ENCODE measurements at places on chromosomes 12 and 14.
A peak's percentile ranks its signal among the peaks of the same experiment; 100 is the strongest.

DNA sequence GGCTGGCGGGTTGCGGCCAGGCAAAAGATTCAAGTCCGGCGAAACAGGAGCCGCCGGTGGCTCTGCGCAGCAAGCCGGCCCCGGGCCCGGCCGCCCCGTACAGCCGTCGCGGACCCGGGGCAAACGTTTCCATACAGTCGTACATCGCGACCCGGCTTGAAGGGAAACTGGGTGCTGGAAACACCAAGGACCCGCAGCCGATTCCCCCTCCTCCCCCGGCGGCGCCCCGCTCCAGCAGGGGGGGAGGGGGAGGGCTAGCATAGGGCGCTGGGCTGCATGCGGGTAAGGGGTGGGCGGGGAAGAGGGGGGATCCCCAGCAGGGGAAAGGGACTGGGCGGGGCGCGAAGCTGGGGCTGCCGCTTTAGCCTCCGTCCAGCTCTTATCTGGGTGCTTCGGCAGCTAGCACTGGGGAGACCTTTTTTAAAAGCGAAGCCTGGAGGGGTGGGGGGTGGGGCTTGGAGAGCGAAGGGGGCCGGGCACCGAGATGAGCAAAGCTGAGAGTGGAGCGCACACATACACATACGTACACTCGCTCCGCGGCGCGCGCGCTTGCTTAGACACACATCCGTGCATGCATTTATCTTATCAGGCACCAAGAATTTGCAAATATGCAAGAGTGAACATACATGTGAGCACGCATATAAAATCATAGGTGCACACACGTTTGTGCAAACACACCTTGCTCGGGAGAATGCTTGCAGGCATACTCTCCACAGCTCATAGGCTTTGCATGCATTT, 11.9 kb downstream of the RARG start:
- H3K36me3 ChIP-seq, result peaks cover 27% of the 10 kb centered on the region
- H3K27ac ChIP-seq, result peak overlapping the region; percentile 97
- H3K4me1 ChIP-seq, result peaks cover 63% of the 10 kb centered on the region
- no peaks in the 10 kb centered on the region for H3K27me3 ChIP-seq

GRCh38 chr12:118061011-118061872, at the start of gene WSB2:
TSS of gene WSB2 (minus strand) at chr12:118061179. CDS start at chr12:118061048, 131 bp downstream.
- peaks cover 23% of the 10 kb centered on the region for H3K36me3 ChIP-seq
- H3K27me3 ChIP-seq, result no peaks in the 10 kb centered on the region
- H3K4me1 ChIP-seq, result peaks cover 65% of the 10 kb centered on the region
- peak within 1 kb of the TSS; percentile 92 for H3K4me3 ChIP-seq
- H3K27ac ChIP-seq, result peak within 1 kb of the TSS; percentile 93
- peak; percentile 35 for DNase-seq

- no peaks in the 10 kb centered on the region for H3K27me3 ChIP-seq
- H3K36me3 ChIP-seq, result no peaks in the 10 kb centered on the region
- no peak for DNase-seq
- H3K27ac ChIP-seq, result no peak overlapping the region
Observed at GRCh38 chr12:101042211-101042610, 167.8 kb downstream of the SLC5A8 start.

DNA sequence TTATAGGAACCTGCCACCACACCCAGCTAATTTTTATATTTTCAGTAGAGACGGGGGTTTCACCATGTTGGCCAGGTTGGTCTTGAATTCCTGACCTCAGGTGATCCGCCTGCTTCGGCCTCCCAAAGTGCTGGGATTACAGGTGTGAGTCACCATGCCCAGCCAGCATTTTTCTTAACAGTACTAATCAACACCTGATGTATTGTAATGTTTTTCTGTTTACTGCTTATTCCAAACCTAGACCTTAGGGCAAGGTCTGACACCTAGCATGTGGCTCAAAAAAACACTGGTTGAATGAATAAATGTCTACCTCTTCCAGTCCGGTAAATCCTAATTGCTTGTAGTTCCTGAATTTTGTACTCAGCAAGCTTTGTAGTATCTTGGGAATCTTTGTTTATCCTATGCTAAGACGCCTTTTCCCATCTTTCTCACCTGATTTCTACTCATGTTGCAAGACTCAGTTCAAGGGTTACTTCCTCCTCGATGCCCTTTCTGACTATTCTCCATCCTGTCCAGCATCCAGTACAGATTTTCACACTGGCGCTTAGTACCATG, 2.8 kb downstream of the PAN2 start:
- peaks cover 36% of the 10 kb centered on the region for H3K4me1 ChIP-seq
- H3K27ac ChIP-seq, result no peak overlapping the region

DNA sequence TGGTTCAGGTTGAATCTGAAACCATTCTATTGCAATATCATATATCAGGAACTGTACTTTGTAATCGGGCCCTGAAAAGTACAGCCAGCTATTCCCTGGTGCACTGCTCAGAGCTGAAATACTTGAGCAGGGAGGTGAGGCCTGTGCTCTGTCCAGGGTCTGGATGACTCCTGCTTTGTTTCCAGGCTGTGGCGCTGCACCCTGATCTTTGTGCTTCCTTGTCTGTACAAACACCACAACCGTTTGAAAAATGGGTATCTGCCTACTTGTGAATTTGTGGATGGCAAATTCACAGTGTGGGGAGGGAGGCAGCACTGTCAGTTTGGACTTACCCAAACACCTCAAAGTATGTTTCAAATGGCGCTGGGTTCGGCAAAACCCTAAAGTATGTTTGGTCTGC, 155.4 kb upstream of the FAR2 start:
- no peak overlapping the region for H3K4me3 ChIP-seq
- DNase-seq, result no peak
- H3K27me3 ChIP-seq, result no peaks in the 10 kb centered on the region
- no peaks in the 10 kb centered on the region for H3K36me3 ChIP-seq
- no peaks in the 10 kb centered on the region for H3K4me1 ChIP-seq

GRCh38 chr14:22519877-22520685, 68.9 kb downstream of the DAD1 start:
- H3K4me1 ChIP-seq, result peaks cover 73% of the 10 kb centered on the region
- H3K27me3 ChIP-seq, result no peaks in the 10 kb centered on the region
- peaks cover 22% of the 10 kb centered on the region for H3K36me3 ChIP-seq

- peak overlapping the region; percentile 65 for H3K27ac ChIP-seq
- DNase-seq, result peak; percentile 19
- peaks cover 24% of the 10 kb centered on the region for H3K4me1 ChIP-seq
- peak overlapping the region; percentile 16 for H3K4me3 ChIP-seq
Observed at GRCh38 chr14:55373784-55374705, 37.6 kb downstream of the ATG14 start.

GRCh38 chr12:66493819-66494218, 185.1 kb downstream of the GRIP1 start:
- no peaks in the 10 kb centered on the region for H3K36me3 ChIP-seq
- DNase-seq, result no peak
- H3K27me3 ChIP-seq, result peaks cover 22% of the 10 kb centered on the region
- no peak overlapping the region for H3K27ac ChIP-seq
- H3K4me1 ChIP-seq, result no peaks in the 10 kb centered on the region
- no peak overlapping the region for H3K4me3 ChIP-seq

DNA sequence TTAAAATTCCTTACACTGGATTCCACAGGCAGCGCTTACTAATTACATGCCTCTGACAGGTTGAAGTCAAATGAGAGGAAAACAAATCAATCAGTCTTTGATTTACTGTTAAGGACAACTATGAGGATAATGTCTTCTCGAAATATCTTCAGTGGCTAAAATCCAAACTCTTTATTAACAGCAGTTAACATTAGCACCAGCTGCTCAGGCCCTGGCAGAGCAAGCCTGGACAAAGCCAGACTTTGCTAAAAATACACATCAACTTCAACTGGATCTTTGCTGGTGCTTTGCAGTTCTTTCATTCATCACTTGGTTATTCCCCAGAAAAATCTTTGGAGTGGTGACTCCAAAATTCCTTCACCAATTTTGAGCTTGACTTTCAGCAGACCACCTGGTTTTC, 98.7 kb downstream of the HECTD4 start:
- no peak overlapping the region for H3K27ac ChIP-seq
- H3K4me3 ChIP-seq, result no peak overlapping the region
- H3K36me3 ChIP-seq, result peaks cover 13% of the 10 kb centered on the region
- no peaks in the 10 kb centered on the region for H3K27me3 ChIP-seq
- no peak for DNase-seq

DNA sequence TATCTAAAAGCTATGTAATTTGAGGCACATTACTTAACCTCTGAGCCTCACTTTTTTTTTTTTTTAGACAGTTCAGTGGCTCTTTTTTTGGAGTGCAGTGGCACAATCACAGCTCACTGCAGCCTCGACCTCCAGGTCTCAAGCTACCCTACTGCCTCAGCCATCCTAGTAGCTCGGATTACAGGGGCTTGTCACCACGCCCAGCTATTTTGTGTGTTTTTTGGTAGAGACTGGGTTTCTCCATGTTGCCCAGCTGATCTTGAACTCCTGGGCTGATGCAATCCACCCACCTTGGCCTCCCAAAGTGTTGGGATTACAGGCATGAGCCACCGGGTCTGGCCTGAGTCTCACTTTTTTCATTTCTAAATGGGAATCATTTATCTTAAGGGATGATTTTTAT, 192.0 kb upstream of the PDZRN4 start:
- H3K36me3 ChIP-seq, result no peaks in the 10 kb centered on the region
- no peak for DNase-seq
- H3K4me3 ChIP-seq, result no peak overlapping the region
- no peaks in the 10 kb centered on the region for H3K4me1 ChIP-seq
- H3K27ac ChIP-seq, result no peak overlapping the region

GRCh38 chr12:52965337-52965731, 16.4 kb downstream of the KRT18 start:
- no peak for DNase-seq
- H3K4me1 ChIP-seq, result no peaks in the 10 kb centered on the region
- H3K27me3 ChIP-seq, result peaks cover 51% of the 10 kb centered on the region
- H3K4me3 ChIP-seq, result no peak overlapping the region
- H3K36me3 ChIP-seq, result no peaks in the 10 kb centered on the region
- H3K27ac ChIP-seq, result no peak overlapping the region

DNA sequence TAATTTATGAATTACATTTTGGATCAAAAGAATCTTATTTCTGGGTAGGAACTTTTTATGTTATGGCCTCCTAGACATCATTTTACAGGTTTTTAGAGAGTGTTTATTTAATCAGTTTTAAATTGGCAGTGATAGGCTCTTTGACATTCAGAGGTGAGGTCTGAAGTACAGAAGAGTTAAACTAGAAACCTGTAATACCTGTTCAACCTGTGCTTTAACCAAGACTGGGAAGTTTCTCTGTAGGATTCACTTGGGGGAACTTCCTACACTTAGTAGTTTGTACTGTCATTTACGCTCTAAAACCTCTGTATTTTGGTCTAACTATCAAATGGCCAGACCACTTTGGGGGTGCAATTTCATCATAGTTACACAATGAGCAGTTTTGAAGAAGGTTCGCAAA, 35.9 kb downstream of the PLEKHA5 start:
- H3K27me3 ChIP-seq, result no peaks in the 10 kb centered on the region
- no peak overlapping the region for H3K4me3 ChIP-seq
- no peaks in the 10 kb centered on the region for H3K4me1 ChIP-seq

DNA sequence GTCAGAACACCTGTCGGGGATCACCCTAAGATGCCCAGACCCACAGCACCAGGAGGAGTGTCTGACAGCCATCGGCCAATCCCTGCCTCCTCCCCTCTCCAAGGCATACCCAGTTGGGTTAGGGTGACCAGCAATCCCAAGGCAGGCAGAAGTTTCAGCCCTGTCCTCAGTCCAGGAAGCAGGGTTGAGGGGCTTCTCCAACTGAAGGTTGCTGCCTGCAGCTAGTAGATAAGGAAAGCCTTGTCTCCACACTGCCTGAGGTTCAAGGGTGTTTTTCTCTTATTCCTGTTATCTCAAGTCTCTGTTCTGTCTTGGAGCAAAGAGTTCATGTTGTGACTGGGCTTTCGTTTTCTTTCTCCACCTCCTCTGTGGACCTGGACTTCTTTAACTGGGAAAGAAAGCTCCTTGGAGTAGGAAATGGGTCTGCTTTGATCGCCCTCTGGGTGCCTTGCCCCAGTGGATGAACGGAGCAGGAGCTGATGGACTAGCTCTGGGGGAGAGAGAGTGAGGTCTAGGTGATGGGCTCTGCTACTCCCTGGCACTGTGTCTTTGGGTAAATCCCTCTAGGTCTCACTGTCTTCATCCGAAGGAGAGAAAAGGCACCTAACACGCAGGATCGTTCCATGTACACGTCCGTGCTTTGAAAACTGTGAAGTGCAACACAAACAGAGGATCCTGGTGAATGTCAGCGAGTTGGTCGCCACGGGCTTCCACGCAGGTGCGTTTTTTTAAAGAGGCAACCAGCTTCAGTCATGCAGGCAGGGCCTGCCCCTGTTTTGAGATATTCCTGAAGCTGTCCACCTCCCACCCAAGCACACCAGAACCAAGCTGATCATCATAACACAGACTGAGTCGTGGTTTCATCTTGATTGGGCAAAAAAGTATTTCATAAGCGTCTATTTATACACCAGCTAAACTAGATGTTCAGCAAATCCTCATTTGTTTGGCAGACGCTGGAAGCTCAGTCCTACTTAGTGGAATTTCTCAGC, 52.5 kb upstream of the FOXN3 start:
- no peak overlapping the region for H3K4me3 ChIP-seq
- H3K27ac ChIP-seq, result peak overlapping the region; percentile 51
- H3K36me3 ChIP-seq, result peaks cover 46% of the 10 kb centered on the region
- H3K4me1 ChIP-seq, result peaks cover 32% of the 10 kb centered on the region

GRCh38 chr14:64574371-64575107, 24.8 kb downstream of the PPP1R36 start:
- H3K36me3 ChIP-seq, result no peaks in the 10 kb centered on the region
- no peak overlapping the region for H3K27ac ChIP-seq
- no peaks in the 10 kb centered on the region for H3K27me3 ChIP-seq
- no peak for DNase-seq
- no peaks in the 10 kb centered on the region for H3K4me1 ChIP-seq

DNA sequence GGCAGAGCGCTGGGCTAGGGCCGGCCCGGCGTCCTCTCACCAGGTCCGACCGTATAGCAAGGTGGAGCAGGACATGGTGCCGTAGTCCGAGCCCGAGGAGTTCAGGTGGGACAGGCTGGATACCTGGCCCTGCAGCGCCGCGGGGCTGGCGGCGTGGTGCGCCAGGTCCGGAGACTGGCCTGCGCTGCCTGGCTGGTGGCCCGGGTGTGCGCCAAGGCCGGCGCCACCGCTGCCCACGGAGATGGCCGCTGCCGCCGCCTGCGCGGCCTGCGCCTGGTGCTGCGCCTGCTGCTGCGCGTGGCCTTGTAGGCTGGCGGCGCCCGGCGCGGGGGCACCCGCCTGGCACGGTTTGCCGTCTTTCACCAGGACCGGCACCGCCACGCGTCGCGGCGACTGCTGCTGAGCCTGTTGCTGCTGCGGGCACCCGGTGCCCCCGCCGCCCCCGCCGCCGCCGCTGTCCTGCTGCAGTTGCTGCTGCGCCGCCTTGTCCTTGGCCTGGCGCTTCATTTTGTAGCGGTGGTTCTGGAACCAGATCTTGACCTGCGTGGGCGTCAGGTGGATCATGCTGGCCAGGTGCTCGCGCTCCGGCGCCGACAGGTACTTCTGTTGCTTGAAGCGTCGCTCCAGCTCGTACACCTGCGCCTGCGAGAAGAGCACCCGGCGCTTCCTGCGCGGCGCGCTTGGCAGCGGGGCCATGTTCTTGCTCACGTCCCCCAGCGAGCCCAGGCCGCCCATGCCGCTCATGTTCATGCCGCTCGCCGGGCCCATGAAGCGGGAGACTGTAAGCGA, 2.6 kb downstream of the NKX2-1 start:
- no peak for DNase-seq
- H3K4me3 ChIP-seq, result peak overlapping the region; percentile 32
- no peaks in the 10 kb centered on the region for H3K36me3 ChIP-seq
- peak overlapping the region; percentile 75 for H3K27ac ChIP-seq
- peaks cover 66% of the 10 kb centered on the region for H3K27me3 ChIP-seq

Data from stimulated activated naive B cell treated with anti-CD40 and anti-IgM and Interleukin-4, amounts not matched to agents 10 μg/mL and 1 μg/mL and 100 μg/mL, for 72 hours (primary cell).